ENCODE measurements at places on chromosomes 5 and 9.
A peak's percentile ranks its signal among the peaks of the same experiment; 100 is the strongest.

DNA sequence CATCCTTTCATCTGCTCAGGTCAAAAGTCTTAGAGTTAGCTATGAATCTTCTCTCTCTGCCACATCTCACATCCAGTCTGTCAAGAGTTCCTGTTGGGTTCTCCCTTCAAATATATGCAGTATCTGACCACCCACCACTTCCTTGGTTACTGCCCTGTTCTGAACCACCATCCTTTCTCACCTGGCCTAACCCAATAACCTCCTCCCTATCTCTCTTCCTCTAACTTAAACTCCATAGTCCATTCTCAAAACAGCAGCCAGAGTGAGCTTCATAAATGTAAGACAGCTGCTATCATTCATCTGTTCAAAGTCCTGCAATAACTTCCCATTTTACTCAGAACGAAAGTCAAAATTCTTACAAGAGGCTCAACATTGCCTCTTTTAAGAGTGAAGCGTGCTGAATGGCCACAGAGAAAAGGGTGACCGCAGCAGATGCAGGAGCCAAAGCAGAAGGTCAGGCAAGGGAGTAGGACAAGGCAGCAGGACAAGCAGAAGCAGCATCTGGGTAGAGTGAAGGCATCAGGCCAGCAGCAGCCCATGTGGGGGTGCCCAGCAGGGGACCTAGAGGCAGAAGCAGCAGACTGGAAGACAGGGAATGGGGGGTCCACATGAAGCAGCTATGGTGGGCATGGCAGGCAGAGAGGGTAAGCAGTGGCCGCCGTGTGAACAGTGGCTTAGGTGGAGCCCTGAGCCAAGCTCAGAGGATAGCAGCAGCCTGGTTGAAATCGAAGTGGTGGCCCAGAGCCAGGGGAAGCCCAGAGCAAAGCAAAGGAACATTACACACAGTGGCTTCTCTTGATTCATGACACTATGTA is 39.3 kb upstream of the CDC42SE2 start:
- DNase-seq, result no peak

DNA sequence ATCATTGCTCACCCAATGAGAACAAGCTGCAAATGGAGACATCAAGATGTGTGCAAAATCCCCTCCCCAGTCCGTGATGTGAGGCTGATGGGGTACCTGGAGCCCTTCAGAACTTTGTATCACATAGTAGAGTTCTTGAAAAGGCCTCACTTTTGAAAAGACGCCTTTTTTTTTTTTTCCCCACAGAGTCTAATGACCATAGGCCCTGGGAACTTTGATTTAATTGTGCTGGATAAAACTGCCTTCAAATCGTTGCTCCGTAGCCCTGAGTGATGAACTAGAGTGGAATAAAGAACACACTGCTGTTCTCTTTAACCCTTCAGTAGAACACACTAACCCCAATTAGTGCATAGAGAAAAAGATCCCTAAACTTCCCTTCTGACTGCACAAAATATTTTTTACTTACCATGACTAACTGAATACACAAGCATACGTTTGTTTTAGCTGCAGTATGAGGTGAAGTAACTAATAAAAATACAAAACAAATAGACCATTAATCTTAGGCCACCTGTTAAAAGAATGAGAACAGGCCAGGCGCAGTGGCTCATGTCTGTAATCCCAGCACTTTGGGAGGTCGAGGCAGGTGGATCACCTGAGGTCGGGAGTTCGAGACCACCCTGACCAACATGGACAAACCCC is 15.1 kb downstream of the PSAT1 start:
- no peak for DNase-seq

DNA sequence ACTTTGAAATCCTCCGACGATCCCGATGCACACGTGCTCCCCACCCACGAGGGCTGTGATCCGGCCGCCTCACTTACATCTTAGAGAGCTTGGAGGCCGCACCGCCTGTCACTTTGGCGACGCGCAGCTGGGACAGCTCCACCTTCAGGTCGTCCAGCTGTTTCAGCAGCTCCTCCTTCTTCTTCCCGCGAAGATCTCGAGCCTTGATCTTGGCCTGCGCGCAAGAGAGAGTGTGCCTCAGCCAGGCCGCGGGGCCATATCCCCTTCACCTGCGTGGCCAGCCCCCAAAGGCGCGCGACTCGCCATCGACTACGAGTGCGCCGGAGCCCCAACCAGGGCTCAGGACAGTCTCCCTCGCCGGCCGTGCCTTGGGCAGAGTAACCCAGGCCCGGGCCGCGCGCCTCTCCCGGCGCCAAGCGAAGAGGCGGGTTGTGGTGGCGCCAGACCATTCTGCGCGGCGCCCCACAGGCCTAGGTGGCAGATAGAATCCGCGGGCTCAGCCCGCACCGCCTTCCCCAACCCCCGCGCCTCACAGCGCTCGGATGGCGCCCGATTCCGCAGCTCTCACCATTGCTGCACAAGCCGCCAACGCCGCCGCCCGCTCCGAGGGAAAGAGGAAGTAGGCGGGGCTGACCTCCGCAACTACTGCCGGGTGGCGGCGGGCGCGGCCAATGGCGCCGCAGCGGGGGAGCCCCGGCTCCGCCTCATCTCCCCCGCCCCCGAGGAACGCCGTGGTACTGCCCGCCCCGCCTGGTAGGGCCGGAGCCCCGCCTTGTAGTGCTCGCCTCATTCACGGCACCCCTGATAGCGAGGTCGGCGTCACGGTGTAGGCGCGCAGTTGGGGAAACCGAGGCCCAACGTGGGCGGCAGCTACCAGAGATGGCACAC is at the start of the genes ARPC5L and RPL35:
ARPC5L (plus strand) TSS at position 789 of the 888 bp plus-strand sequence. CDS start 7,161 bp downstream, outside the sequence.
RPL35 (minus strand) TSS at position 616 of the 888 bp plus-strand sequence; CDS start at position 571, 45 bp downstream.
- peak; percentile 91 for DNase-seq

GRCh38 chr5:142119051-142119625 is 10.6 kb downstream of the NDFIP1 start:
- DNase-seq, result no peak

DNA sequence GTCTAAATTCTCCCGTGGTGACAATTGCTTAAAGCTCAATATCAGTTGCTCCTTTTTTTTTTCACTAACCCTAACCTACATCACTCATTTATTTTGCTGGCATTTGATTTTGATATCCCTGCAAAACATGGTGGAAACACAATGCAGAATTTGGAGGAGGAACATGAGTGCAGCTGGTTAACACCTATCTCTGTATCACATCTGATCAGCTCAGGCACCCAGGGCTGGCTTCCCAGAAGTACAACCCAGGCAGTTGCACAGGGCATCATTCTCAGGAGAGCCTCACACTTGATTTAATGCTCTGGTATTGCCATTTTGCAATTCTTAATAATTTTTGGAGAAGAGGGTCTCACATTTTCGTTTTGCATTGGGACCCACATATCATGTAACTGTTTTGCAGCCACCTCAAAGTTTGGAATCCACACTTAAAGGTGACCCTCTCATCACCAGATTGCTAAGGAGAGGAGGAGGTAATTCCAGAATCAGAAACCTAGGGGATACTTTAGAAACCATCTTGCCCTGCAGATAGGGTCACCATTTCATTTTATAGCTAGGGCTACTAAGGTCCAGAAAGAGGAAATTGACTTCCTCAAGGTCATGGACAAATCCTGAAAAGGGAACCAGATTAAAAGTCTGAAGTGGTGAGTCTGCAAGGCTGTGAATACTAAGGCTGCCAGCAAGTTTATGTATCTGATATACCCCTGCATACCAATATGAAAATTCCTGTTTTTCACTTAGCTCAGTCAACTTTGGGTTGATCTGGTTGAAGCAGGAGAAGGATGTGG is 19.3 kb upstream of the ADAM19 start:
- no peak for DNase-seq

- DNase-seq, result no peak
Observed at GRCh38 chr9:1002678-1003077, 26.2 kb downstream of the DMRT3 start.

DNA sequence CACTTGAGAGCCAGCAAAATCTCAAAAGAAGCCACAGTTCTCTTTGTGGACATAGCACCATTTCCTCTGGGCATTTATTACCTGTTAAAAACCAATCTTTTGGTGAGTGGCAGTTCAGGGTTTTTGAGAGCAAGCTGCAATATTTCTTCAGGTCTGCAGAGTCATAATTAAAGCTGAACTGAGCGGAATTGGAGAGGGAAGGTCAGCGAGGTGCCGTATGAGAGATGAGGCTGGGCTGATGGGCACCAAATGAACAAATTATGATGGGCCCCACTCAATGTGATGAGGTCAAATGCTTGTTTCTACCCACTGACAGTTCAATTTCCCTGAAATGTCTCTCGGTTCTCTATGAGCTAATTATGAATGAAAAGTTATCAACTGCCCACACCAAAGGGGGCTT is 231.9 kb downstream of the AP3B1 start:
- DNase-seq, result no peak

- DNase-seq, result no peak
Observed at GRCh38 chr9:88814577-88814976, 176.7 kb upstream of the S1PR3 start.

- no peak for DNase-seq
Observed at GRCh38 chr5:129978270-129978669, 74.0 kb downstream of the CHSY3 start.

- no peak for DNase-seq
Observed at GRCh38 chr9:118529624-118530214, 825.5 kb downstream of the TLR4 start.

GRCh38 chr5:127051591-127051990 is 21.2 kb upstream of the MARCHF3 start:
- no peak for DNase-seq

DNA sequence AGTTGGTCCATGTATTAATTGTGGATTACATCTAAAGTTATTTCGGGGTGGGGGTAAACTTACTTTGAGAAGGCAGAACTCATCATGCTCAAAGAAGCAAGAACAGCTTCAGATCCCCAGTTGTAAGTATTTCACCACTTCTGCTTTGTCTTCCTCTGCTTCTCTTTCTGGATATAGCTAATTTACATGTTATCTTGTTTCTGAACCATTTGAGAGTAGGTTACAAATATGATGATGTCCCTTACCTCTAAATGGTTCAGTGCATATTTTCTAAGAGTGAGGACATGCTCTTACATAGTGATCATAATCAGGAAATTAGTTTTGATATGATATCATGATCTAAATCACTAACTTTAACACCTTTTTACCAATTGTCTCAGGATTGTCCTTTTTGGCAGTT is 11.9 kb downstream of the TRIO start:
- no peak for DNase-seq

DNA sequence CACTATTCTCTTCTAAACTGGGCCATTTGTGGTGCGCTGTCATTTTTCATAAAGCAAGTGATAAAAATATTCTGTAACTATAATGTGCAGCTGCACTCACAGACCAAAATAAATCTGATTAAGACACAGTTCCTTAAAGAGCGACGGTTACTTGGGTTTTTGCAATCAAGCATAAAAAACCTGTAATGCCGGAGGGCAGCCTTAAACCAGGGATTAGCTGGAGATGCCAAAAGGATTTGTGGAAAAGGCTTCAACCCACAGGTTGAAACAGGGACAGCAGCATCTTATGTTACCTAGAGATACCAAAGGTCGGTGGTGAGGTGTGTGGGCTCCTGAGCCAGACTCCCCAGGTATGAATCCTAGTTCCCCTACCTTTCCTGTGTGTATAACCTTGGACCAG is 49.3 kb downstream of the CTNND2 start:
- no peak for DNase-seq

- no peak for DNase-seq
Observed at GRCh38 chr9:15256426-15256825, 50.6 kb downstream of the TTC39B start.

DNA sequence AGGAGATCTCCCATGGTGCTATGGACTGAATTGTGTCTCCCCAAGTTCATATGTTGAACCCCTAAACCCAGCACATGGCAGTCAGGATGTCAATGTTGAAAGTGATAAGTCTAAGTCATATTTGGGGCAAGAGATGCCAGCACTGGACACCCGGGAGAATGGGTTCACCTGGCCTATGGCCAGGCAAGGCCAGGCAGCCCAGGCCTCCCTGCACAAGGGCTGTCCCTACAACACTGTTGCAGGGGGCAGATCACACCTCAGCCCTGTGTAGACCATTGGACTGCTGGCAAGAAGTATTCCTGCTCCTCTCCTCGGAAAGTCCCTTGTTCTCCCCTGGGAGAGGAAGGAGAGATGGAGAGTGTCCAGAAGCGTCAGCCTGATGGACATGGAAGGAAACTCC is 240.5 kb downstream of the GADD45G start:
- DNase-seq, result no peak

DNA sequence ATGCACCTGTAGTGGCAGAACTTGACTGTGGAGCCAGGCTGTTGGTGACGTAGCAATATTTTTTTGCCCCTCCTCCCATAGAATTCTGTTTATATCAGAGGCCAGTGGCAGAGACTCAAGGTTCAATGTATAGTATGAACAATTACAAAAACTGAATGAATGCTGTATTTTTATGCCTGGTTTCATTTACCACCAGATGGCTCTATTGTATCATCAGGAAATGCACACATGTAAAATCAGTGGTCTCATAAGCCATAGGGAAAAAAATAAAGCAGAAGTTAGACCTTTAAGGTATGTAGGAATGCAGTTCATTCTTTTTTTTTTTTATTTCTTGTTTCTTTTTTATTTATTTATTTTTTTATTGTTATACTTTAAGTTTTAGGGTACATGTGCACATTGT is 43.6 kb downstream of the CCDC192 start:
- no peak for DNase-seq

DNA sequence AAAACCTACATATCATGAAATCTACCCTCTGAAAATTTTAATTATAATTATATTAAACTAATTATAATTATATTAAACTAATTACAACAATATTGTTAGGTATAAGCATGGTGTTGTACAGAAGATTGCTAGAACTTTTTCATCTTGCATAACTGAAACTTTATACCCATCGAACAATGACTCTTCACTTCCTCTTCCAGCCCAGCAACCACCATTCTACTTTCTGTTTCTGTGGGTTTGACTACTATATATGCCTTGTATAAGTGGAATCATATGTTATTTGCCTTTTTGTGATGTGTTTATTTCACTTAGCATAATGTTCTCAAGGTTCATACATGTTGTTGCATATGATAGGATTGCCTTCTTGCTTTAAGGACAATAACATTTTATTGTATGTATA is 274.2 kb upstream of the CCNH start:
- DNase-seq, result no peak

DNA sequence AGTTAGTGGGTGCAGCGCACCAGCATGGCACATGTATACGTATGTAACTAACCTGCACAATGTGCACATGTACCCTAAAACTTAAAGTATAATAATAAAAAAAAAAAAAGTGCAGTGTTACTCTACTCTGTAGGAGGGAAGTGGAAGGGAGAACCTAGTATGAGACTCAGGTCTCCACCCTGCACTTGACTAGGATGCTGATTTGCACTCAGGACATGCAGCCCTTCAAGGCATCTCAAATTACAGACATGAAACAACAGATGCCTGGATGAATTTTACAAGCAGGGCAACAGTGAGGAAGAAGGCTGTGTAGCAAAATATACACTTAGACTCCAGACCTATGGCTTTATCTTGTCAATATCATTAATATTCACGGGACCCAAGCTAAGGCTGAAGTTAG is 16.5 kb downstream of the TRIM32 start:
- DNase-seq, result no peak

DNA sequence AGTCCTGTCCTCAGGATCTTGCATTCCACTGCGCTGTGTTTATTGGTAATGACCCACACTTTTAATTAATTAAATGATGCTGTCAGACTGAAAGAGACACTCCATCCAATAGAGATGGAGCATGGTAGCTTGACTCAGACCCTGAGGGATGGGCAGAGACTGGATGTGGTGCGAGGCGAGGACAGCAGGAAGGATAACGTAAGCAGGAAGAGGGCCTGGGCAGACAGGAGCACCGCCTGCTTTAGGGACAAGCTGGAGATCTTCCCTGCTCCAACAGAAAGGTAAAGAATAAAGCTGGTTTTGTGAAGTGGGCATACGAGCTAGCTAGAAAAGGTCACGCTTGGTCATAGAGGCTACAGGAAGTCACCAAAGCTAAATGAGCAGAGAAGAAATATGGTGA is 3.6 kb upstream of the DOCK8 start:
- no peak for DNase-seq

GRCh38 chr5:76524101-76524835 is 98.9 kb downstream of the F2RL2 start:
- DNase-seq, result no peak

Data from activated naive CD4-positive, alpha-beta T cell (primary cell).